NCI-H446 treated with DMSO at 0.1 percent for 48 hours (cell line): ENCODE measurements at places on chromosomes 11 and 22.

DNA sequence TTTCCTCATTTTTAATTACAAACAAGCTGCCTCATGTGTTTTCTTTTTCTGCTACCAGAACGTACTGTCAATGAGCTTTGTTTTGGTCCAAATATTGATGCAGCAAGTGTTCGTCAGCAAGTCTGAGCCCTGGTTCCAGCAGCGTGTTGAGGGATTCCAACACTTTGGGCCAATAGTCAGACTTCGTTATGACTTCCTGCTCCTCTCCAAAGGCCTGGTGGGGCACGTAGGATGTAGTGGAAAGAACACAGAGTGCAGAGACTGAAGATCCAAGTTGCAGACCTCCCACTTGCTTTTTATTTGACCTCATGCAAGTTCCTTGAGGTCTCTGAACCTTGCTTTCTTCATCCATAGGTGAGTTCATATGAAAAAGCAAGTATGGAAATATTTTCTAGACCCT lies 138.2 kb downstream of the BBOX1 start:
- no peak for DNase-seq

- no peak for DNase-seq
Measured at GRCh38 chr11:68947151-68947550, 33.6 kb downstream of the MRGPRD start.

- no peak for DNase-seq
Measured at GRCh38 chr11:110113505-110113904, 20.3 kb downstream of the ZC3H12C start.

DNA sequence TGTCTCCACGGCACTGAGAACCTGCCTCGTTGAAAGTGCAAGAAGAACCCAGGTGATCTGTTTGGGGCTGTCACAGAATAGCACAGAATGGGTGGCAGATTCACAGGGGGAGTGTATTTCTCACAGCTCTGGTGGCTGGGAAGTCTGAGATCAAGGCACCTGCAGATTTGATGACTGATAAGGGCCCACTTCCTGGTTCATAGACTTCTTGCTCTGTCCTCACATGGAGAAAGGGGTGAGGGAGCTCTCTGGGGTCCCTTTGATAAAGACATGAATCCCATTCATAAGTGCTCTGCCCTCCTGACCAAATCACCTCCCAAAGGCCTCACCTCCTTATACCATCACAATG lies 198.5 kb upstream of the SORL1-AS1 start:
- DNase-seq = no peak

- no peak for DNase-seq
Measured at GRCh38 chr11:82754410-82754809, 20.7 kb upstream of the FAM181B start.

- DNase-seq = no peak
Measured at GRCh38 chr11:129999407-129999806, 3.2 kb downstream of the PRDM10 start.

DNA sequence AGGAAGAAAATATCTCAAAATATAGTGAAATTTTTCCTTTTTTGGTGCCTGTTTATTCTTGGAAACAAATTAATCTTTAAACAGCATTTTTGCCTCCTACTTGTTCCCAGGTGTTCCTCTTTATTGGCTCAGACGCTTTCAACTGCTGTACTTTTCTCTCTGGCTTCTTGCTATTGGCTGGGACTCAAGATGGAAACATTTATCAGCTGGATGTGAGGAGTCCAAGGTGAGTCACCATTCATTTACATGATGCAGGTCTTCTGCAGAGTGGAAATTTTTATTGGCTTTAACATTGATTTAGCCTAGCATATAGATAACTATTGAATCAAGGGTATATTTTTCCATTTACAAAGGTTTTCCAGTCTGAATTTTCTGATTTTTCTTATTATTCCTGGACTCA lies 34.4 kb upstream of the DNAJB13 start:
- no peak for DNase-seq

DNA sequence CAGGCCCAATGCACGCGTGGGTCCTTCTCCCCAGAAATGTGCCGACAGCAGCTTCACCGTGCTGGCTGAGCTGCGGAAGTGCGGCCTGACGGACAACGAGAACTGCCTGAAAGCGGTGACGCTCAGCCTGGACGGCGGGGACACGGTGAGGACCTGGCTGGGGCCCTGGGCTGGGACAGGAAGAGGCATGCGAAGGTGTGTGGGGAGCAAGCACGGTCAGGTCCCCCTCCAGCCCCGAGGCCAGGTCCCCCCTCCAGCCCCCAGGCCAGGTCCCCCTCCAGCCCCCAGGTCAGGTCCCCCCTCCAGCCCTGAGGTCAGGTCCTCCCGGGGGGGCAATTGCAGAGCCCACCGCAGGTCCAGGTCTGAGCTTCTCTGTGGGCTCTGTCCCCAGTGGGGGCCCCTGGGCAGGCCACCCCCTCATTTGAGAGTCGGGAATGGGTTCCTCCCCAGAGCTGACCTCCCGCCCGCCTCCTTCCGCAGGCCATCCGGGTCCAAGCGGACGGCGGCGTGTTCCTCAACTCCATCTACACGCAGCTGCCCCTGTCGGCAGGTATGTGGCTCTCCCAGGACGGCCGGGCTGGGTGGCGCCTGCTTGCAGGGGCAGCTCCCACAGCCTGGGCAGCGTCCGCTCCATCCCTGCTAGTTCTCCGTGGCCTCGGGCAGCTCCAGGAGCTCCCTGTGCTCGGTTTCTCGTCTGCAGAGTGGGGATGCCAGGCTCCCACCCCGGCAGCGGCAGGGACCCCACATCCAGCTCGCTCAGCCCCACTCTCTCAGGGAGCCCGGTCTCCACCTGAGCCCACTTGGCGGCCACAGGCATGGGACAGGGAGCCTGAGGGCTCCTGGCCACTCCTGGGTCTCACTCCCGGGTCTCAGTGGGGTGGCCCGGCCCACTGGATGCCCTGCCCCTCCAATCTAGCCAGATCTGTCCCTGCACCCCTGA lies 7.9 kb downstream of the MUC5B start:
- no peak for DNase-seq

DNA sequence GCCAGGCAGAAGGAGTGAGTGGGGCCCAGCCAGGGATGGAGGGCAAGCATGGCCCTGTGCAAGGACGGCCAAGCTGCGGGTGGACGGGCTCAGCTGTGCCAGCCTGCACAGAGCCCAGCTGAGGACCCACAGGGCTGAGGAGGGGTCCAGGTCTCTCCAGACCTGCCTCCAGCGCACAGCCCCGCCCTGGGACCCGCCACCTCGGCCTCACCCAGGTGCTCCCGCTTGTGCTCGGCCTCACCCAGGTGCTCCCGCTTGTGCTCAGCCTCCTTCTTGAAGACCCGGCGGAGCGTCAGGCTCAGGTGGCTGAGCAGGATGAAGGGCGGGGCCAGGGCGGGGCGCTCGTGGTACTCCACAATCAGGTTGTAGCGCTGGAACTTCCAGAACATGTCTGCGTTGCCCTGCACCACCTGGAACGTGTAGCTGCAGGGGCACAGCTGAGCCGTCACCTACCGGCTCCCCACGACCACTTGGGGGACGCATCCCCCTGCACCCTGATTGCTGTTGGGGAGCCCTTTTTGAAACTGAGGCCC lies 6.4 kb downstream of the TSSC4 start:
- no peak for DNase-seq

- DNase-seq = no peak
Measured at GRCh38 chr11:135075740-135076139, 663.7 kb upstream of the B3GAT1 start.

GRCh38 chr11:11866203-11866602 lies 24.4 kb downstream of the USP47 start:
- no peak for DNase-seq

DNA sequence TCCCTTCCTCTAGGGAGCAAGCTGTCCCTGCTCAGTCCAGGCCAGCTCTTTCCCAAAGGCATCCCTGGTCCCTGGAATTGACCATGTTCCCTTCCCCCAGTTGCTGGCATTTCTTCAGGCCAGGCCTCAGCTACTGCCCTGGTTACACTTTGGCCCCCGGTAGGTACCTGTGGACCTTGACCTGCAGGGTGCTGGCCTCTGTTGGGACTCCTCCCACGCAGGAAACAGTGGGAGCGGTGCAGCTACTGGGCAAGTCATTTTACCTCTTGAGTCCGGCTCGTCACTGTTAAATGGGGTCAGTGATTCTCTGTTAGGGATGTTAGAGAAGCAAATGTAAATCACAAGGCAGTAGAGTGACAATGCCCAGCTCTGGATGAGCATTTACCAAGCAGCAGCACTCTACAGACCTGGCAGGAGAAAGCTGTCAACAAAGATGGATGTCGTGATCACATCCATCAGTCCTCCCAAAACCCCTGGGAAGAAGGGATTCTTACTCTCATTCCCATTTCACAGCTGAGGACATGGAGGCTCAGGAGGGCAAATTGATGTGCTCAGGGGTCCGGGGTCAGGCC lies 16.9 kb downstream of the MYO7A start:
- no peak for DNase-seq

DNA sequence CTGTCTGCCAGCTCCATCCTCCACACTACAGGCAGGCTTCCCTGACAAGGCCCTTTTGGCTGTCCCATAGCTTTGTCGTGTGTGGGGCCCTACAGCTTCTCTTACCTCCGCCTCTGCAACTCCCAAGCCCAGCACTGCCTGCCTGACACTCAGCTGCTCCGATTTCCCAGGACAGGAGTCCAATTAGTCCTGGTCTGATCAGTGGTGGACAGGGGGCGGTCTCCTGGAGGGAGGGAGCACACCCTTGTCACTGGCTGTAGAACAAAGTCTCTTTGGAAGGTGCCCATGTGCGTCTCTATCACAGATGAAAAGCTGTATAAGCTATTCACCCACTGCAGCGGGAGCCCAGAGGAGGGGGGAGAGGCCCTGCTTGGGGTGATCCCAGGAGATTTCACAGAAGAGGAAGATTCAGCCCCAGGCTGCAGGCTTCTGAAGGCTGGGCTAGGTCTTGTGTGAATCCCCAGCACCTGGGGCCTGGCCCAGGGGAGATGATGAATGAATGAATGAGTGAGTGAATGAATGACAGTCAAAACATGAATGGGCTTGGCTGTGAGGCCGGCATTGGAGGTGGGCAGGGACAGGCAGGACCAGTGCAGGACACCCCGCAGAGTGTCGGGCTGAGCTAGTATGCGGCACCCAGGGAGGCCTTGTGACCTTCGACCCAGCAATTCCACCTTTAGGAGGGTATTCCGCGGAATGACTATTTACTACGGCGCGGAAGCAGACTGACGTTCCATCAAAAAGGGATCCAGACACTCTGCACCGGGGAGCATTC lies 142.4 kb downstream of the CACNA1I start:
- no peak for DNase-seq

GRCh38 chr11:71437879-71438278 lies 10.3 kb downstream of the DHCR7 start:
- no peak for DNase-seq

- DNase-seq = peak; percentile 3
Measured at GRCh38 chr11:98772893-98773292, 247.9 kb upstream of the CNTN5 start.

DNA sequence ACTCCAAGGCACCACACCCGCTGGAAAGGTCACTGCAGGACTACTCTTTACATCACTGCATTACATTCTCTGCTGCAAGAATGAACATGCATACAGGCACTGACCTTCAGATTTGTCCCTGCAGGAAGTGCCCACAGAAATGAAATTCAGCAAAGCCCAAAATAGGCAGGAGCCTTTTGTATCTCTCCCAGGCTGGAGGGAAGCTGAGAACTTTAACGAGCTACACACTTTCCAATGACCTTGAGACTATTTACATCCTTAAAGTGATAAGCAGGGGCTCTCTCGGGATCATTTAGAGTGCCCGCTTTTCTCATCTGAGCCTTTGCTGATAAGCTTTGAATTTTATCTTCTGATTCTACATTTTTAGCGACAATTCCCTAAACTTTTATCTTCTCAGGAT lies 12.5 kb downstream of the FEZ1 start:
- DNase-seq = no peak

- no peak for DNase-seq
Measured at GRCh38 chr22:30420347-30421125, 5.0 kb upstream of the MTFP1 start.

GRCh38 chr22:31646186-31647019 lies 15.6 kb downstream of the PISD start:
- DNase-seq = no peak

- DNase-seq = no peak
Measured at GRCh38 chr11:119028346-119029068, 2.2 kb downstream of the SLC37A4 start.
